ENCODE measurements at places on chromosomes 3 and 15. TPM values are rescaled to one million over a fixed set of nuclear protein-coding genes. Genes with fewer than 3 reads are reported as not detected.

The GABRR3 gene
- not detected for total RNA-seq

The SOX14 gene
- not detected for total RNA-seq

The LAMB2 gene
- 1,305 TPM for total RNA-seq

The CLRN1 gene
- total RNA-seq, result not detected

The PRR20G gene
- not detected for total RNA-seq

The PLS1 gene
- total RNA-seq, result 0.33 TPM

All from smooth muscle cell of trachea (primary cell).